ENCODE measurements at places on chromosomes 16 and 17.

DNA sequence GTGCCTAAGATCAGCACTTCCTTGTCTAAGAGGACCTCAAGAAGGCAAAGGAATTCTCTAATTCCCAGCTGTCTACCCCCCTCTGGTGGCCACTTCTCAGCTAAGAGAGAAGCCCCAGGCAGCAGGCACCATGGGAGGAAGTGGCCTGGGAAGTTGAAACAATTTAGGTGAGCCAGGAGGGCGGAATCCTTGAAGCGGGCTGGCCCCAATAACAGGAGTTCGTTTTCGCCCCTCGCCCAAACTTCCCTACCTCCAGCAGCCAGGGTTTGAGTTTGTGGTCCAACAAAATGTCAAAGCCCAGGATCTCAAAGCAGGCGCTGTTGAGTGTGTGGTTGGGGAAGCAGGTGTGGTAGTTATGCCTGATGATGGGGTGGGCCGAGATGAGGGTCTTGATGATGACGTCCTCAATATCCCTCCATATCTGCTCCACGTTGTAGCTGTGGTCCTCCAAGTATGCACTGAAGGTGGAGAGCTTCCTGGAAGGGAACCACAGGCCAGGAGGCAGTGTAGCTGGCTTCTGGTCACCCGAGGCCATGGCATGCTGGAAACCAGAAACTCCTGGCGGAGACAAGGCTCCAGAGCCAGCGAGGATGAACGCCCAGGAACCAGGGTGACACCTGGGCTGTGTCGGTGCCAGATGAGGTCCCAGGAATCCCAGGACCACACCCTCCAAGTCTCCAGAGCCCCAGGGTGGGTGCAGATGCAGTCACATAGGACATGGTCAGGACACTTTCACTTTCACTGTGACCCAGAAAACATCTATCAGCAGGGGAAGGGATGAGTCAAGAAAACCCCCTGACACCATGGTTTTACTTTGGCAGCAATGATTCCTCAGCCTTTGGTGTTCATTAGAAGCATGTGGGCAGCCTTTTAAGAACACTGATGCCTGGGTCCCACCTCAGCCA is 25.6 kb downstream of the TTLL6 start:
- peak; percentile 85 for DNase-seq

GRCh38 chr16:26595199-26595598 is 471.5 kb upstream of the C16orf82 start:
- no peak for DNase-seq

DNA sequence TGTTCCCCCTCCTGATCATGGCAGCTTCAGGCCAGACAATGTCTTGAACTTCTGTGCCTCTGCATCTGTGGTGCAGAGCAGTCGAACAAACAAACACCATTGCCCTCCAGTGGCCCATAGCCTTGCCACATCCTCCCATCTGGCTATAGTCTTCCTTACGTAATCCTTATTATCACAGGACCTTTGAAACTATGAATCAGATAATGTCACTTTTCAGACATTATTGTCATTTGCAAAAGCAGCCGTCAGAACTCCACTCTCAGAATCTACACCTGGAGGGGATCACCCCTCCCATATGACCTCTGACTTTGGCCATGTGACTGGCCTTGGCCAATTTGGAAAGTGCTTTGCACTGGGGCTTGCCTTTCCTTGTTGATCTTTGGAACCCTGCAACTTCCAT is 387.3 kb downstream of the MAF start:
- no peak for DNase-seq

GRCh38 chr17:36907407-36907806 is 29.9 kb upstream of the LHX1 start:
- no peak for DNase-seq

DNA sequence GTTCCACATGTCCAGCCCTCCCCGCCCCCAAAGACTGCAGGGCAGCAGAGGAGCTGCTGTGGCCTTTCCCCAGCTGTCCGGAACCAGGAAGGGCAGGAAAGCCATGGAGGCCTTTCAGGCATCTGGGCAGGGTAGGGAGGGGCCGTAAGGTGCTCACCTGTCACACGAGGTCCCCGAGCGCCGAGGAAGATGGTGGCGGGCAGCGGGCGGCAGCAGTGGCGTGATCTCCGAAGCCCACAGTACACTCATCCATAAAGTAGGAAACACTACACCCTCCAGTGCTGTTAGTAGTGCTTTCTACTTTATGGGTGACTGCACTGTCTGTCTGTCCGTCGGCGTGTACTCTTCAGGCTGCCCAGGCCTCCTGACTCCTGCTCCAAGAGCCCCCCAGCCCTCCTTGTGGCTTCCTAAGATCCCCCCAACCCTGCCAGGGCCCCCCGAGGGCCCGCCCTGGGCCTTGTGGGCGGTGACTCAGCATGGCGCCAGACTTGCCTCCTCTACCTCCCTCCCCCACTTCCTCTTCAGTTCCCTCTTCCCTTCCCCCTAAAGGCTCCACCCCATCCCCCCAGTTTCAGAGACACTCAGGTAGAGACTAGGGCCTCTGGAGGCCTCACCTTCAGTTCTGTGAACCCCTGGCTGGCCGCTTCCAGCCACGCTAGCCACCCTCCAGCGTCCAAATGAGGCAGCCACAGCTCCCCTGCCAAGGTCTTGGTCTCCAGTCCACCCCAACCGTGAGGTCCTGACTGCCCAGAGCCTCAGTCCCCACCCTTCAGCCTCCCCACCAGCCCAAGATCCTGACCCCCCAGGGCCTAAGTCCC is 2.6 kb upstream of the TSPOAP1 start:
- DNase-seq: no peak

- DNase-seq: peak; percentile 47
Observed at GRCh38 chr17:28725166-28725659, 820 bp downstream of the TLCD1 start.

DNA sequence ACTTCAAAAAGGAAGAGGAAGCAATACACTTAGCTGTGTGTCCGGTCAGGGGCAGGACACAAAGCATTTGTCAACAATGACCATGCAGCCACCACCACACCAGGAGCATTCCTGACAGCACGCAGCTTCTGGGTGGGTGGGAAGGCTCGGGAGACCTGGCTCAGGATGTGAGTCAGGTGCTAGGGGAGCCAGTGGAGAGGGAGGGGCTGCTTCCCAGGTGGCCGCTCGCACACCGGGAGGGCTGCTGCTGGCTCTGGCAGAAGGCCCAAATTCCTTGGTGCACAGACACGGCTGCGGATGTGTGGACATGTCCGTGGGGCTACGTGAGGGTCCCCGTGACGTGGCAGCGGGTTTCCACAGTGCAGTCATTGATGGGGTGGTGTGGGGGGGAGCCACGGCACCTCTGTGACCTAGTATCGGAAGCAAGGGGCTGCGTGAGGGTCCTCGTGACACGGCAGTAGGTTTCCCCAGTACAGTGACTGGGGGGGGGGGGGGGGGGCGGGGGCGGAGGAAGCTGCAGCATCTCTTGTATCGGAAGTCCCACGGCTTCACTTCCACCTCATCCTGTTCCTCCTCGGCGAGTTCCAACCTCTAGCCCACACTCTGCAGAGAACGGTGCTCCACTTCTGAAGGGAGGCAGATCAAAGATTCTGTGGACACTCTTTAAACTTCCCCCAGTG is 112.8 kb downstream of the ZNF778 start:
- DNase-seq: no peak

DNA sequence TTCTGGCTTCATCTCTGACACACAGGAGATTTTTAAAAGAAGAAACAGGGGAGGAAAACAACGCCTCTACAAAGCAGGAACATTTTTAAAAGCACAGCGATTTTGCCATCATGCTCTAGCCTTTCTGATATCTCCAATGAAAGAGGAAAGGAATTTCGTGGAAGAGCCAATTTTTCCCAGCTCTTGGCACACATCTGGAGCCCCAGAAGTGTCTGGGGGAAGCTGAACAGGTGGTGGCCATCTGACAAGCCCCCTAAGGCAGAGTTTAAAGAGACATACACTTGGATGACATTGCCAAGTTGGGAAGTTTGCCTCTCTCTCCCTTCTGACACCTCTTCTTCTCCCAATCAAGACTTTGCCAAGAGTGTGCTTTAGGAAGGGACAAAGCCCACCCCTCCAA is 82.1 kb downstream of the CCT6B start:
- DNase-seq: no peak

DNA sequence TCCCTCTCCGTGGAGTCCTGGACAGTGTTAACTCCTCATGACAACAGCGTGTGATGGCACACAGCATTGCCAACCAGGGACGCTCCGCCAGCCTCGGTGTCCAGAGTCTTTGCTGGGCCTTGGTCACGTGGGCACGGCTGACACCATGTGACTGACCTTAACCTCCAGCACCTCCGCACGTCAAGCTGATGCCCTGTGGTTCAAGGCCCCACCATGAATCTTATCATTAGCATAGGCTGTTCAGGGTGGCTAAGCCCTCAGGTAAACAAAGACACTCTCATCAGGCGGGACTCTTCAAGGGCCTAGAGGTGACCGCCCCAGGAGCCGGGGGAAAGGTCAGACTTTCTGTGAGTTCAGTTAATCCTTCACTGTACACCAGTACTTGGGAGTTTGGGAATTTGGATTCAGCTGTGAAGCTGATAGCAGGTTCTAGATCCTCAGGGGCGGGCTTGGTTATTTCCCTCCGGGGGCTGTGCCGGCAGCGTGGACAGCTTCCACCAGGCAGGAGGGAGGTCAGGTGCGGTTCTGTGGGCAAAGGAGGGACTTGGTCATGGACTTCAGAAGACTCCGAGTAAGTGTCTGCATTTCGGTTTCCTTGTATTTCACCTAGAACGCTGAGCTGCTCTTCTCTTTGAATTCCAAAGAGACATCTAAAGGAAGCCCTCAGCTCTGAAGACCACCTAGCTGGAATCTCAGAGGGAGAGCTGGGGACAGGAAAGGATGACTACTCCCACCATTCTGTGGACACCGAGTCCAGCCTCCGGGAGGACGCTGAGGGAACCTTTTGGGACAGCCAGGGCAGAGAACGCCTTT is 195.5 kb upstream of the CIBAR2 start:
- DNase-seq: no peak

DNA sequence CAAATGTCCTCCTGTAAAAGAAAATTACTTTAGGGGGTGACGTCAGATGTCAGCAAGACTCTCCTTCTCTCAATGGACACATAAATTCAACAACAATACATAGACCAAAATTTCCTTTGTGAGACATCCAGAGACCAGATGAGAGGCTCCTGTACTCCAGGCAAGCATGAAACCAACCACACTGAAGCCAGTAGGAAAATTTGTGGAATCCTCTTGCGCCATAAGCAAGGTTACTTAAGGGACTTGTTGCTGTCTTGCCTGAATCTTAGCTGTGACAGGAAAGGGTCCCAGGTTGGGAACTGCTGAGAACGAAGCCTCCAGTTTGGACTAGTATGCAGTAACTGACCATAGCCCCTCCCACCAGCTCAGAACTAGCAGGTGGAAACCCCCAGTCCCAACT is 56.0 kb downstream of the CEP112 start:
- no peak for DNase-seq

GRCh38 chr16:74718140-74718539 is 17.5 kb upstream of the MLKL start:
- no peak for DNase-seq

GRCh38 chr16:80612461-80613017 is 71.7 kb downstream of the DYNLRB2 start:
- no peak for DNase-seq

- no peak for DNase-seq
Observed at GRCh38 chr16:1542533-1542932, 9.1 kb downstream of the TMEM204 start.

DNA sequence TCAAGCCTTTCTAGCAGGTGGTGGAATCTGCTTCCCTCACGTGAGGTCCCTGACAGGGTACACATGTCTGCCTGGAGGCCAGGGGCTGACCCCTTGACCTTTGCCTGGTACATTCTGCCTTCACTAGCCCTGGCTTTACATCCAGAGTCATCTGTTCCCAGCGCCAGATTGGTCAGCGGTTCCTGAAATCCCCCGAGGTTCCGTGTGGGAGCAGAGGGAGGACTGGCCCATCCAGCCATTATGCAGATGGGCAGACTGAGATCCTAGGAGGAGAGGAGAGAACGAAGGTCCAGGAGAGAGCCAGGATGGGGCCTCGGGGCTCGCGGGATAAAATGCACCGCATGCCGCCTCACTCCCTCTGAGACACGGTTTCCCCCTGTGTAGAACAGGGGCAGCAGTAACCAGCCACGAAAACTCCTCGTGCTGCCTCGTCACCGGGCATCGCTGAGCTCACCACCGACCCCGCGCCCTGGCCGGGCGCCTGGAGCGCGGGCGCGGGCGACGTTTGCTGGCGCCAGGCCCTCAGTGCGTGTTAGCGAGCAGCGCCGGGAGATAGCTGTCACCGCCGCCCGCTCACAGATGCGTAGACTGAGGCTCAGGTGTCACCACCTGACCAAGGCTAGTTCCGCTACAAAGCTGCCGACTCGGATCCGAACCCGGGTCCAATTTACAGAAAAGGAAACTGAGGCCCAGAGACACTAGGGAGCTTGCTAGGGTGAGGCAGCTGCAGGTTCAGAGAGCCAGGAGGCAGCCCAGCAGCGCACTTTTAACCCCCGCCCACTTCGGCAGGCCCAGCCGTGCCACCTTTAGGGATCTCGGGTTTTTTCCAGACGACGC is 811 bp upstream of the MAP2K3 start:
- peak; percentile 38 for DNase-seq

- no peak for DNase-seq
Observed at GRCh38 chr17:32654324-32654723, 167.5 kb downstream of the CDK5R1 start.
